Liver (tissue), 10 donors: ENCODE measurements at places on chromosomes 11 and 22. TPM values are rescaled to one million over a fixed set of nuclear protein-coding genes. Genes with fewer than 3 reads are reported as not detected.

DNA sequence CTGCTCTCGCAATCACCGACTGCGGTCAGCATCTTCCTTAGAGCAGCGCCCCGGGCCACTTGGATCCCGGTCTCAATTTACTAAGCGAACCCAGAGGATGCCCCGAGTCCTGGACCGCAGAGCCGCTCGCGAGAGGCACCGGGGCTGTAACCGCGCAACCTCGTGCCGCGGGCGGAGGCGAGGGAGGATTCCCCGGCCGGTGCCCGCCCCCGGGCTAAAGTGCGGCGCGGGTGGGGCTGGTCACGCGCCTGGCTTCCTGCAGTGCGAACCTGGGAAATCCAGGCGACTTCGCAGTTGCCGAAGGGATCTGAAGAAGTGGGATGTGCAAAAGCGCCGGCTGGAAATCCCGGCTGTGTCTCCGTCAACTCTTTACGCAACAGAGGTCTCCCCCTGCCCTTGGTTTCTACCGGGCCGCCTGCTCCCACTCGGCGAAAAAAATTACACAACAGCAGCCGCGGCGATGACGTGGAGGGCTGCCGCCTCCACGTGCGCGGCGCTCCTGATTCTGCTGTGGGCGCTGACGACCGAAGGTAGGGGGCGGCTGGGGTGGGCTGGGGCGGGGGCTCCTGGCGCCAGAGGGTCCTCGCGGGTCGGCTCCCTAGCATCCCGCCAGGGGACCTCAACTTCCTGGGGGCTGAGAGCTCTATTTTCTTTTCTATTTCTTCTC is at the start of gene NCR3LG1:
TSS of gene NCR3LG1 (plus strand) at position 291 of the 667 bp plus-strand sequence. CDS start at position 461, 170 bp downstream.
- peak; percentile 39 for DNase-seq

- no peak for DNase-seq
These were observed 16.5 kb downstream of the BLID start for GRCh38 chr11:122099374-122100036.

DNA sequence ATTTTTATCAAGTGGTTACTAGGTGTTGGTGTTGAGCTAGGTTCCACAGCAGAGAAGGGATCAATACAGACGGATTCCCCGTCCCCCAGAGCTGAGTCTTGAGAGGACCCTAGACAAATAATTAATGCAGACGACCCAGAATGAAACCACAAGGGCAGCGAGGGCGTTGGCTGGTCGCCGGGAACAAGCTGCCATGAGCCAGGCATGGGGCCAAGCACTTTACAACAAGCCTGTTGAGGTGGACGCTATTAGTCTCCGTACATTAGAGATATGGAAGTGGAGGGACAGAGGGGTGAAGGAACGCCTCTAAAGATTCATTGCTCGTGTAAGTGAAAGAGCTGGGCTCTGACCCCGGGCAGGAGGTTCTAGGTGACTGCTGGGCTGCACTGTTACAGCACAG is 77.1 kb upstream of the EIF3D start:
- no peak for DNase-seq

- no peak for DNase-seq
These were observed 13.7 kb upstream of the SH3BP1 start for GRCh38 chr22:37625737-37626136.

- no peak for DNase-seq
These were observed 20.2 kb upstream of the RGL4 start for GRCh38 chr22:23670378-23671295.

Gene ATP5MG
- total RNA-seq: 65.1 TPM

DNA sequence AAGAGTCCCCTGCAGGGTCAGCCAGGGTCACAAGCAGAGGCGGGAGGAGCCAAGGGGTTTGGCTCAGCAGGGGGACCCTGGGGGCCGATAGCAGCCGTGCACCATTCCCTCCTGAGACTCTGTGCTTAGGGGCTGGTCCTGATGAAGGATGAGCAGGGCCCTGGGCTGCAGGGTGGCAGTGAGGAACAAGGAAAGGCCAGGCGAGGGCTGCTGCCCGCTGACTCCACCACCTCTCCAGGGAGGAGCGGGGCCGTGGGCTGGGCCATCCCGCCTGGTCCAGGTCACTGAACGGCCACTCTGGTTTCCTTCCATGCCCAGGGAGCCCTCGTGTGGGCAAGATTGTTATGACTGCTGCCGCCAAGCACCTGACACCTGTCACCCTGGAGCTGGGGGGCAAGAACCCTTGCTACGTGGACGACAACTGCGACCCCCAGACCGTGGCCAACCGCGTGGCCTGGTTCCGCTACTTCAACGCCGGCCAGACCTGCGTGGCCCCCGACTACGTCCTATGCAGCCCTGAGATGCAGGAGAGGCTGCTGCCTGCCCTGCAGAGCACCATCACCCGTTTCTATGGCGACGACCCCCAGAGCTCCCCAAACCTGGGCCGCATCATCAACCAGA is 9.2 kb upstream of the NDUFS8 start:
- DNase-seq: no peak

Gene F2
- 631 TPM for total RNA-seq

DNA sequence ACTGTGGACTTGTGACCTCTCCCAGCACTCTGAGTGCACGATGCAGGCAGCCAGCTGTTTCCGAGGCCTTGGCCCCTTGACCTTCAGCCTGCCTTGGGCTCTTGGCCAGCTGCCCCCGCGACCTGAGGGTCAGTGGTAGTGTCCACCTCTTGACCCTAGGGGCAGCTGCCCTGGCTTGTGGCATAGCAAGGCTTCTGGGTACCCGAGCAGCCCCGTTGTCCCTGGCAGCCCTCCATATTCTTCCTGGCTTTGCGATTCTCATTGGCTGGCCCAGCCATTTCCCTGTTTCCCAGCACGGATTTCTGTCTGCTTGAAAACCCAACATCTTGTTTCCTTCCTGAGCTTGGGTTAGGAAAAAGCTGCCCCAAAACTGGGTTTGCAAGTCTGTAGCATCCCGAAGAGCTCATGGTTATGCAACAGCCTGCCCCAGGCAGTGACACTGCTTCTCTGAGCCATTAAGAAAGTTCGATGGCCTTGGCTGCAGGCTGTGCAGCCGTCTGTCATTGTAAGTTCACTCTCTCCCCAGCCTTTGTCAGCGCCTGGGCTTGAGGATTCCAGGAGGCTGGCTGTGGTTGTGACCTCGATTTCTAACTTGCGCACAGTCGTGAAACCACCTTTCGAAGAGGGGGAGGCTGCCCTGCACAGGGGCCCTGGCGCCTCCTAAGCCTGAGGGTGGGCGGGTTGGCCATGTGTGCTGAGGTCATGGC is 48.8 kb downstream of the FBLN1 start:
- no peak for DNase-seq

Gene OR10D3
- not detected for total RNA-seq

GRCh38 chr11:44310206-44310462 is 195 bp upstream of the ALX4 start:
- no peak for DNase-seq

Gene GGTLC2
- not detected for total RNA-seq

DNA sequence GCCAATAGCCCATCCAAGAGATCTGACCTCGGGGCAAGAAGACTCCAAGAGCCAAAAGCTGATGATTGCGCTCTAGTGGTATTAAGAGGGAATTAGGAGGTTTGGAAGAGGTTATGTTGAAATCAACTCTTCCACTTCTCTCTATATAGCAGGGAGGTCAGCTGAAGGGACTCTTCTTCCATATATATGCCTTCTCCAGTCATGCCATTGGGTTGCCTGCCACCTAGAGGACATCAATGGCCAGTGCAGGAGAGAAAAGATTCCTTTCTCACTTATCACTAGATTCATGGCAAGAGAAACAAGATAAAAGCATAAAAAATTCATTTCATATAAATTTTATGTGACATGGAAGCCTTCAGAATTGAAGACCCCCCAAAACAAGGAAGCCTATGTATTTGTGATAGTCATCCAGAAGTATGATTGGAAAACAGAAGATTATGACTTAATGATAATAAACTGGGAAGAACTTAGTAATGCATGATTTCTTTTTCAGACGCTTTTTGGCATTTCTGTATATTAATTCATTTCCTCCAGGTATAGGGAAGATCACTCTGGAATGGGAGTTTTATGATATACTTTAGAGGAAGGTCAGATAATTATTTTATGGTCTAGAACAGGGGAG is 435.1 kb upstream of the DDI1 start:
- DNase-seq: peak; percentile 37

DNA sequence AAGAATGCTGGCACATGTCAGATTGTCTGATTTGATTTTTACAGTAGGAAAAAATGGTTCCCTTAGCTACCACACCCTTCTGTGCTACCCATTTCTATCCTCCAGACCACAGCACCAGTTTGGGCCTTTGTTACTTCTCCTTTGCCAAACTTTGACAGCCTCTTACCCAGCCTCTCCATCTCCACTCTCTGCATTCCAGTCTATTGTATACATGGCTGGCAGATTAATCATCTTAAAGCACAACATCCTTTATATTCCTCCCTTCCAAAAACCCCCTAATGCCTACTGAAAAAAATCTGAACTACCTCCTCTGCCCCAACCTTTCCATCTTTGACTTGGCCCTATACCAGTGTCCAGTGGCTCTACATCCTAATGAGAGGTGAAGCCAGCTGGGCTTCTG is 10.8 kb upstream of the PANX1 start:
- no peak for DNase-seq

- DNase-seq: no peak
These were observed 78.3 kb upstream of the AKIP1 start for GRCh38 chr11:8832571-8833260.

DNA sequence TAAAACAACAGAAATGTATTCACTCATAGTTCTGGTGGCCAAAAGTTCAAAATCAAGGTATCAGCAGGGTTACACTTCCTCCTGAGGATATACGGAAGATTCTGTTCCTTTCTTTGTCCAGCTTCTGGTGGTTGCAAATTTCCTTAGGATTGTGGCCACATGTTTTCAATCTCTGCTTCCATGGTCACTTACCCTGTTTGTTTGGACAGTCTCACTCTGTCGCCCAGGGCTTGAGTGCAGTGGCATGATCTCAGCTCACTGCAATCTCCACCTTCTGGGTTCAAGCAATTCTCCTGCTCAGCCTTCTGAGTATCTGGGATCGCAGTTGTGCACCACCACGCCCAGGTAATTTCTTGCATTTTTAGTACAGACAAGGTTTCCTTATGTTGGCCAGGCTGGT is 534.3 kb downstream of the KCNA4 start:
- DNase-seq: no peak
